Naive B cell (primary cell): ENCODE measurements at places on chromosomes 12 and 14. TPM values are rescaled to one million over a fixed set of nuclear protein-coding genes. Genes with fewer than 3 reads are reported as not detected.

- no peaks in the 10 kb centered on the region for H3K27me3 ChIP-seq
- H3K36me3 ChIP-seq: no peaks in the 10 kb centered on the region
- H3K4me3 ChIP-seq: no peak overlapping the region
Measured at GRCh38 chr14:61560323-61560722, 135.0 kb upstream of the HIF1A start.

DNA sequence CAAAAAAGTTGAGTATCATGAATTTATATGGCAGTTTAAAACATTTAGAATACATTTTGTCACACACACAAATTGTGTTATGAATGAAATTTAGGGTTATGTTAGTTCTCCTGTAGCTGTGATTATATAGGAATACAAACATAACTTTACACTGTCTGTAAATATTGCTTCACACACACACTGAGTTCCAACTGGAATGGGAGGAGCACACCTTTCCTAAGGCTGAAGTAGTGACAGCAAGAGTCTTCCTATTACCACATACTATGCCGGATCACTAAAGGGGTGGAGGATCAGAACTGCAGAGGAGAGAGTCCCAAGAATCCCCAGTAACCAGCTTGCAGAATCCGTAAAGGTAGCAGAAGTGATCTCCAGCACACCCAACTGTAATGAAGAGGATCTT, 63.7 kb downstream of the DNAI7 start:
- H3K4me3 ChIP-seq: no peak overlapping the region
- H3K36me3 ChIP-seq: no peaks in the 10 kb centered on the region
- no peak for DNase-seq
- H3K27ac ChIP-seq: no peak overlapping the region
- peaks cover 6% of the 10 kb centered on the region for H3K4me1 ChIP-seq

TDP1 gene
- polyA plus RNA-seq: 22.0 TPM

DNA sequence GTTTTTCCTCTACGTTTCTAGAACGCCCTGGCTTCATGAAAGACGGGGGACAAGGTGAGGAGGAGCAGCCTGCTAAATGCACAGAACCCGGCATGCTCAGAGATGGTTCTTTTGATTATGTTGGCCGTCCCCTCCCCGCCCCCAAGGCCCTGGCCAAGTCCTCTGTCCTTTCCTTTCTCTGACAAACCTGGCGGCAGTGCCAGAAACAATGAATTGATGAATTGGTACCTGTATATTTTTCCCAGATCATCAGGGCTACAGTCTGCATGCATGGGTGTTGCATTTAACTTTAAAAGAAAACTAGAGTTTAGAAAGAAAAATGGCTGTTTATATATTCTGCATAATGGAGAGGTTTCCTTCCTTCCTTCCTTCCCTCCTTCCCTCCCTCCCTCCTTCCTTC, 29.0 kb downstream of the GPRC5D start:
- H3K27ac ChIP-seq: no peak overlapping the region
- H3K4me1 ChIP-seq: no peaks in the 10 kb centered on the region
- DNase-seq: no peak
- H3K4me3 ChIP-seq: no peak overlapping the region
- H3K27me3 ChIP-seq: peaks cover 13% of the 10 kb centered on the region
- H3K36me3 ChIP-seq: no peaks in the 10 kb centered on the region

UBC gene
- polyA plus RNA-seq: 741 TPM

DNA sequence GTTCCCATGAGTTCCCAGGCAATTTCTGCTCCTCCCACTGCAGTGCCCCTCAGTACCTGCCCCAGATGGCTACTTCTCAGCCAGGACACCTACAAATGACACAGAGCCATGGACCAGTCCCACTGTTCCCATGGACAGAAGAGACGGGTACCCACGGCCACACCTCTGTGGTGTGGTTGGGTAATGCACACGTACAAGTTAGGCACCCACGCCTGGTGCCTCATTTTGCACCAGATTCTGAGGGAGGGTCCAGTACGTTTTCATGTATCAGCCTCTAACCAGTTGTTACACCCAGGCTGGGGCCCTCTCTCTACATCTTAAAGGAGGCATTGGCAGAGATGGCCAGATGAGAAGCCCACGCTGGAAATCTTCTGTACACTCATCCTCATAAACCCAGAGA, 114.0 kb downstream of the DICER1 start:
- no peak overlapping the region for H3K4me3 ChIP-seq
- no peak overlapping the region for H3K27ac ChIP-seq
- H3K4me1 ChIP-seq: no peaks in the 10 kb centered on the region

NUDT4 gene
- 50.4 TPM for polyA plus RNA-seq

GRCh38 chr12:66188584-66189485, at the start of gene IRAK3:
TSS of gene IRAK3 (plus strand) at chr12:66189214. CDS start at chr12:66189300, 86 bp downstream.
- peaks cover 7% of the 10 kb centered on the region for H3K27me3 ChIP-seq
- H3K27ac ChIP-seq: peak within 1 kb of the TSS; percentile 40
- peak within 1 kb of the TSS; percentile 94 for H3K4me3 ChIP-seq
- peaks cover 31% of the 10 kb centered on the region for H3K4me1 ChIP-seq

TMEM63C gene
- polyA plus RNA-seq: not detected

DNA sequence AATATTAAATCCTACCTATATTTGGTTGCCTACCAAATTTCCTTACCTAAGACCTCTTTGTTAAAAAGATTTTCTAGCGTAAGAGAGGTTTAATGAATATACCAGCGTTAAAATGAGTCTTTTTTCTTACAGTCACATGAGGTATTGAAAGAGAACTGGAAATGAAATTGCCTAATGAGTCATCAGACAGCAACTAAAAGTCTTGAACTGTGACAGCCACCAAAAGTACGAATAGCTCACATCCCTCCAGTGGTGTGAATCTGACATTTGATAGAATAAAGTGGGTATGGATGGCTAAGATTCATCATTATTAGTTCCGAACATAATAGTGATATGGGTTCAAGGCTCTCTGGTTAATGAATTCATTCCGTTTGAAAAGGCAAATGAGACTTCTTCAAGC, 1297.3 kb downstream of the AACS start:
- no peak overlapping the region for H3K27ac ChIP-seq
- H3K36me3 ChIP-seq: no peaks in the 10 kb centered on the region
- H3K27me3 ChIP-seq: no peaks in the 10 kb centered on the region
- DNase-seq: no peak
- H3K4me1 ChIP-seq: no peaks in the 10 kb centered on the region

DNA sequence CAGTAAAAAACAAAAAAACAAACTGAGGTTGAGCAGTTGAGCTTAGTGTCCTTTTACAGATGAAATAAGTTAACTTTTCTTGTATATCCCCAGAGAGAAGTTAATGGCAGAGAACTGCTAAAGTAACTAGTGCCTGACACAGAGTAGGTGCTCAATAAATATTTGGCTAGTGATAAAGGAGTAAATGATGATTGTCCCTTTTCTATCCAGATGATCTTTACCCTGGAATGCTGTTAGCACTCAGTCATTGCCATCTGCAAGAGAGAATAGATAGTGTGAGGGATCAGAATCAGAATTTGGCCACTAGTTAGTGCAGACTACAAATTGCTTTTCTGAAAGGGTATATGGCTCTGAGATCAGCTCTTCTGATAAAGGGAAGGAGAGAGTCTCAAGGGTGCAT, 21.6 kb downstream of the VEZT start:
- no peak overlapping the region for H3K4me3 ChIP-seq
- no peak for DNase-seq
- no peaks in the 10 kb centered on the region for H3K27me3 ChIP-seq
- H3K36me3 ChIP-seq: no peaks in the 10 kb centered on the region
- H3K4me1 ChIP-seq: peaks cover 25% of the 10 kb centered on the region

DNA sequence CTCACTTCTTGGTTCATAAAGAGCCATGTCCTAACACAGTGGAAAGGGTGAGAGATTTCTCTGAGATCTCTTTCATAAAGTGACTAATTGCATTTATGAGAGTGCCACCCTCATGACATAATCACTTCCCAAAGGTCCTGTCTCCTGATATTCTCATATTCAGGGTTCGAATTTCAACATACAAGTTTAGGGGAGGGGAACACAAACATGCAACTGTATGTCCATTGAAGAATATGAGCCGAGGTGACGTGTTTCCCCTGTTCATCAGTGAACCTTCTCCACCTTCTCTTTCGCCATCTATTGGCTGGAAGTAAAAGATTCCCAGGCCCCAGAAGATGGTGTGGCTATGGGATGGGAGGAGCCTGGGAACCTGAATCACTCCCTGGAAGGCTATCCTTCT, 354.2 kb upstream of the ATP2B1 start:
- no peaks in the 10 kb centered on the region for H3K27me3 ChIP-seq
- H3K27ac ChIP-seq: no peak overlapping the region
- H3K4me3 ChIP-seq: no peak overlapping the region
- DNase-seq: no peak
- peaks cover 6% of the 10 kb centered on the region for H3K4me1 ChIP-seq

GRCh38 chr12:131222329-131223139, 268.8 kb downstream of the ADGRD1 start:
- DNase-seq: no peak
- H3K27me3 ChIP-seq: peaks cover 33% of the 10 kb centered on the region

DNA sequence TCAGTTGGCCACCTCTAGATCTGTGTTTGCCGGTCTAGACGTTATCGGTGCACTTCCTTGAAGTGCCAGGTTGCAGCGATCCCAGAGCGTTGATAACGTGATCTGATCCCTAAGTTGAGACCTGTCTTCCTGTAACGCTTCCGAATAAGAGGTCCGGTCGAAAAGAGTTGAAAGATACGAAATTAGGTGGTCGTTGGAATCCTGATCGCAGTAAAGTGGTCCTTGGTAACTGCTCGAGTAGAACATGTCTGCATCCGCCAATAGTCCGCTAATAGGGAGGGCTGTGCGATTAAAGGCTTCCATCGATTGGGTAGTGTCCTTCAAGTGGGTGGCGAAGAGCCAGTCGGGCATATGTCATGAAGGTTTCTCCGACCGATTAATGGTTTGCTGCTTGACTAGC, 2.7 kb downstream of the SRSF5 start:
- peaks cover 44% of the 10 kb centered on the region for H3K36me3 ChIP-seq
- DNase-seq: no peak
- peaks cover 48% of the 10 kb centered on the region for H3K4me1 ChIP-seq
- peak overlapping the region; percentile 47 for H3K4me3 ChIP-seq

DNA sequence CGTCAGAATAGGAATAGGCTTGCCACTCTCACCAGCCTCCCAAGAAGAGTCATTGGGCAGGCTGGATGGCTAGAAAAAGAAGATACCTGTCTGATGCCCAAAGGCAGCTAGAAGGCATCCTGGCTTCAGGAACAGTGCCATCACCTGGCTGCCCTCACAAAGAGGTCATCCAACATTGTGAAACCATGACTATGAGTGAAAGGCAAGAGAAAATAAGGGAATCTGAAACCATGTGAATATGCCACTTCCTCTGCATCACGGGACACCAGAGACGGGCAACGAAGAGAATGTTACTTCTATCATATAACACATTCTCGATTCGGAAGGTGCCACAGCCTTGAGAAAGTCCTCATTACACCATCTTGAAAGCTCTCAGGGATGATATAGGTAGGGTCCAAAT, 182.0 kb downstream of the DAD1 start:
- peaks cover 10% of the 10 kb centered on the region for H3K27me3 ChIP-seq
- no peak overlapping the region for H3K27ac ChIP-seq
- no peak for DNase-seq
- H3K4me3 ChIP-seq: no peak overlapping the region
- no peaks in the 10 kb centered on the region for H3K4me1 ChIP-seq

GRCh38 chr14:31926123-31926522, 151.0 kb upstream of the ARHGAP5 start:
- H3K4me3 ChIP-seq: no peak overlapping the region
- H3K27me3 ChIP-seq: no peaks in the 10 kb centered on the region
- H3K27ac ChIP-seq: no peak overlapping the region
- H3K36me3 ChIP-seq: no peaks in the 10 kb centered on the region
- peak; percentile 36 for DNase-seq

MYO1A gene
- not detected for polyA plus RNA-seq

DNA sequence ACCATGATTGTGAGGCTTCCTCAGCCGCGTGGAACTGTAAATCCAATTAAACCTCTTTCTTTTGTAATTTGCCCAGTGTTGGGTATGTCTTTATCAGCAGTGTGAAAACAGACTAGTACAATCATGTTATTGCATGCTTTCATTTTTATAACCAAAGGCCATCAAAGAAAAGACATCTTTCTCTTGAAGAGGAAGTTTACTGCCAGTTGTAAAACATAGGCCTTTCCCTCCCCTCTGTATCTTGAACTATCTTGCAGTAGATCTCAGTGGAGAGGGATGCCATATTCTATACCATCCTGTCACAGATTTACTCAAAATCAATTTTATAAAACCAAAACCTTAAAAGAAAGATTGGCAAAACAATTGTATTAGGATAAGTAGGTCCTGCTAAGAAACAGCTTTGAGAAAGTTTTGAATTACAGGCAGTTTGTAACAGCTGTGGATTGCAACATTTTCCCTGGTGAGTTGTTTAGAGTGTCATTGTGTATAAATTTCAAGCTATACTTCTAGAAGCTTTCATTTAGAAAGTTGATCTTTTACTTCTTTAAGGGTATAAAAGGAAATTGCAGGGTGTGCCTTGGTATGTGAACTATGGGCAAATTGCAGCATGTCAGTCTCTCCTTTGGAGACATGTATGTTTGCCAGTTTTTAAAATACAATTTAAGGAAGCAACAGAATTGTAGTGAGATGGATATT, 128.0 kb downstream of the ATP23 start:
- no peak overlapping the region for H3K4me3 ChIP-seq
- no peaks in the 10 kb centered on the region for H3K36me3 ChIP-seq
- no peaks in the 10 kb centered on the region for H3K4me1 ChIP-seq
- H3K27ac ChIP-seq: no peak overlapping the region
- DNase-seq: no peak
- no peaks in the 10 kb centered on the region for H3K27me3 ChIP-seq
